Daoy (cell line): ENCODE measurements at places on chromosomes 3 and 15. TPM values are rescaled to one million over a fixed set of nuclear protein-coding genes. Genes with fewer than 3 reads are reported as not detected.

GRCh38 chr3:14278265-14278798 is 99.7 kb downstream of the LSM3 start:
- DNase-seq, result no peak

DNA sequence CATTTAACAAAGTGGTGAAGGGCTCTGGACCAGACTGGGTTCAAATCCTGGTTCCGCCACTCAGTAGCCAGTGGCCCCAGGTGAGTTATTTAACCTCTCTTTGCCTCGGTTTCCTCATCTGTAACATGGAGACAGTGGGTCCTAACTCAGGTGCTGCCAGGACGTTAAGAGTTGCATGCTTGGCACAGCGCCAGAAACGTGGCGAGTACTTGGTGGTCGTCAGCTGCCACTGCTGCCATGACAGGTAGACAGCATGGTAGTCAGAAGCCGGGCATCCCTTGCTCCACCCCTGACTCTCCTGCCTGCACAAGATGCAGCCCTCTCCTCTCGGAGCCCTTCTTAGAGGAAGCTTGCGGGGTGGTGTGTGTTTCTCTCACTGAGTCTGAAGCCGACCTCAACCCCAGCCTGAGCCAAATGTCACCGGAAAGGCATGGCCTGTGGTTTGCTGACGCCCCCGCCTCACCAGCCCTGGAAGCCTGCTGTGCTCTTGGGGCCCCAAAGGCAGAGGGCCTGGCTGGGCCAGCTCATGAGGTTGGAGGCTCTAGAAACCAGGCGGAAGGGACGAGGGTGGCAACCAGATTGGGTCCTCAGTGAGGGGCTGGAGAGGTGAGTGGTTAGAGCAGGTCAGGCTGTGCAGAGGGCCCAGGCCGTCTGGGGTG is 160.8 kb upstream of the TLE3 start:
- peak; percentile 56 for DNase-seq

- no peak for DNase-seq
These were observed 20.1 kb upstream of the ST3GAL6 start for GRCh38 chr3:98743071-98743470.

DNA sequence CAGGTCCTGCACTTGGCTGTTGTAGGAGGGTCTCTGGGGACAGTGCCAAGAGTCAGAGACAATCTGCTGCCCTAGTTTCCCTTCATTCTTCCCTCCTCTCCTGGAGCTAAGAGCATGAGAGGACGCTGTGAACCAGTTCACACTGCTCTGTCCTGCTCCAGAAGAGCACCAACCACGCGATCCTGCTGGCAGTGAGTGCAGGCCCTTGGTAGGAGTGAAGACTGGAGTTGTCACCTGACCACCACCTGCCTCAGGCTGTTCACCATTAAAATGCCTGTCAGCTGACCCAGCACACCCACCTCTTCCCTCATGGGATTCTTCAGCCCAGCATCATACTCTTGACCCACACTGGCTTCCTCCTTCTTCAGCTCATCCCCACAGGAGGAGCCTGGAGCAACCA is 2.9 kb downstream of the TM6SF1 start:
- no peak for DNase-seq

GRCh38 chr3:179719048-179719734 is 66.4 kb downstream of the USP13 start:
- no peak for DNase-seq

GRCh38 chr15:41161336-41161735 is 45.3 kb upstream of the INO80 start:
- no peak for DNase-seq

- DNase-seq, result no peak
These were observed 103.2 kb downstream of the CHL1 start for GRCh38 chr3:299590-300301.

DNA sequence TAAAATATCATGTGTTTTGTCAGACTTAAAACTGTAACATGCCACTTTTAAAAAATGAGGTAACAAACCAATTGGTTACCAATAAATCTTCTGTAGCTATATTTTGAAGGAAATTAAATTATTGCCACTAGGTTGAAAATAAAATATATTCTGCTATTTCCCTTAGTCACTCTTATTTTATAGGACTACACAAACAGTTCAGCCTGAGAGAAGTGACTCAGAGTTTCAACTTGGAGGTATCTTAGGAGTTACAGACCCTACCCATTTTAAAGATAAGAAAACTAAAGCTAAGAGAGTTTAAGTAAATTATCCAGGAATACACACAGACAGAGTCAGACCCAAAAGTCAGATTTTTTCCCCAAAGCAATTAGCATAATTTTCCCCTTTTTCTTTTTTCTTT is 65.1 kb downstream of the PIK3CB start:
- no peak for DNase-seq

- no peak for DNase-seq
These were observed 19.6 kb downstream of the SLCO3A1 start for GRCh38 chr15:91873138-91873536.

DNA sequence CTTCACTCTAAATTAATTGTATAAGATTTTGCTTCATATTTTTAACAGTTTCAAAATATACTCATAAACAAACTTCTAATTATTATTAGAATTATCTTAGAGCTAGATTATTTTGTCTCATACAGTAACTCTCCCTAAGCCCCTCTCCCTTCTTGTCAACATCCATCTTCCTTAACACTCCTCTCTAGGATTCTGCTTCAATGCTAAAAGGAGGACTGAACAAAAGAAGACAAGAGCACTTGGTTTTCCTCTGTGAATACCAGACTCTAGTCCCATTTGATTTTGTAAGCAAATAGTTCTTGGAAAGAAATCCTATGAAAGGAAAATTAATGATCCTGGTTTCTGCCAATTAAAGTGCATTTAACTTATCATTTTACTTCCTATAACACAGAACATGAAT is 91.8 kb downstream of the KCNMB2 start:
- DNase-seq, result no peak

- no peak for DNase-seq
These were observed 268.8 kb downstream of the SLCO3A1 start for GRCh38 chr15:92122259-92122658.

DNA sequence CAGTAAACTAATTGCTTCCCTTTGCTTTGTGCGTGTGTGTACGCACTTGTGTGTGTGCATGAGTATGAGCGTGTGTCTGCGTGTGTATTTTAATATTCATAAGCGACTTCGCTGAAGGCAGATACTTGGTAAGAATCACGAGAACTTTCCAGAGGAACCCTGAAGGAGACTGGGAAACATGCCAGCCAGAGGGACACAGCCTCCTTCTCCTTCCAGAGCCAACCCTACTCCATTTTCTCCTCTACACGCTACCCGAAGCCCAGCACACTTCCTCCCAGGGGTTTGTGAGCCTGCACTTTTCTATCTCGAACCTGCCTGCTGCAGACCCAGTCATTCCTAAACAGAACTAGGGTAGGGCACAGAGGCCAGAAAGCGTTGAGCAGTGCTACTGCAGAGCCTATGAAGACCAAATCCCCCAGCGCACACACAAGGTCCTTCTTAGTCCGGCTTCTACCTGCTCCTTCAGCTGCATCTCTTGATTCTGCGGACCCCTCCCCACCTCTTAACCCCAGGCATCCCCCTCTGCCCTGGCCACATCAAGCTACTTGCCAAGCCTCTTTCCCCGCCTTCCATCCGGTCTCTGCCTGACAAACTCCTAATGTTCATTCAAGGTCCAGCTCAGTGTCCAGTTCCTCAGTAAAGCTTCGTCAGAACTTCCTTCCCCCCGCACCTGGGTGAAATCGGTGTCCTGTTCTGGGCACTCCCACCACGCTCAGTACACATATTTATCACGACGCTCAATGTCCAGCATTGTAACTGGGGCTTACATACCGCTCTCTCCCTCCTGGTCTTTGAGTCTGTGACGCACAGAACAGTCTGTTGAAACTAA is 191.8 kb downstream of the FAM43A start:
- DNase-seq, result no peak

GRCh38 chr15:40219801-40220200 is 19.1 kb upstream of the PAK6 start:
- DNase-seq, result no peak

DUT gene
- total RNA-seq, result 137 and 174 TPM in 2 replicates

MINAR1 gene
- 0.48 and 1.3 TPM in 2 replicates for total RNA-seq

ATP8B4 gene
- not detected in 2 replicates for total RNA-seq

PLD1 gene
- 5.7 and 7.8 TPM in 2 replicates for total RNA-seq

GOLGA6L7 gene
- total RNA-seq, result not detected in 2 replicates
